ENCODE measurements at places on chromosomes 13 and 19.

GRCh38 chr19:50427997-50428425 is 4.7 kb upstream of the MYBPC2 start:
- DNase-seq = no peak

GRCh38 chr13:33316890-33317289 is 31.3 kb upstream of the STARD13 start:
- no peak for DNase-seq

- DNase-seq = peak; percentile 99
These were observed at the start of gene SMG9 for GRCh38 chr19:43754503-43755255. Gene SMG9 (minus strand): TSS chr19:43754962. CDS start chr19:43750741, 4,221 bp downstream.

DNA sequence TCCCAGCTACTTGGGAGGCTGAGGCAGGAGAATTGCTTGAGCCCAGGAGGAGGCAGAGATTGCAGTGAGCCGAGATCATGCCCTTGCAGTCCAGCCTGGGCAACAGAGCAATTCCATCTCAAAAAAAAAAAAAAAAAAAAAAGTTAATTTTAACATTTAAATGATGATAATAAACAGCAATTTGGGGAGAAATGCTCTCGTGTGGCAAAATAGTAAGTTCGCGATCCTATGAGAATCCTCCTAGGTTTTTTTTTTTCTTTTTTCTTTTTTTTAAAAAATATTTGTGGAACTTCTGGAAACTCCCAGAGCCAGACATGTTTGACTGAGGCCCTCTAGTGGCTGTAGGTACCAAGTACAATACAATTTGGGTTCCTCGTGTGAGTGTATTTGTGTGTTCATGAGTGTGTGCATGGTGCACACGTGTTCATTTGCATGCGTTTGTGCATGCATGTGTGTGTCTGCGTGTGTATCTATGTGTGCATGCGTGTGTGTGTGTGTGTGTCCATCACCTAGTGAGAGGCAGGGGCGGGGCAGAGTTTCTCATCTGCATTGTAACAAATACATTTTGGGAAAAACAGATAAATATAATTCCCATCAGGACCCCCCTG is 31.2 kb downstream of the TMPRSS9 start:
- peak; percentile 26 for DNase-seq

GRCh38 chr13:34913040-34913439 is 29.0 kb upstream of the NBEA start:
- DNase-seq = peak; percentile 52

DNA sequence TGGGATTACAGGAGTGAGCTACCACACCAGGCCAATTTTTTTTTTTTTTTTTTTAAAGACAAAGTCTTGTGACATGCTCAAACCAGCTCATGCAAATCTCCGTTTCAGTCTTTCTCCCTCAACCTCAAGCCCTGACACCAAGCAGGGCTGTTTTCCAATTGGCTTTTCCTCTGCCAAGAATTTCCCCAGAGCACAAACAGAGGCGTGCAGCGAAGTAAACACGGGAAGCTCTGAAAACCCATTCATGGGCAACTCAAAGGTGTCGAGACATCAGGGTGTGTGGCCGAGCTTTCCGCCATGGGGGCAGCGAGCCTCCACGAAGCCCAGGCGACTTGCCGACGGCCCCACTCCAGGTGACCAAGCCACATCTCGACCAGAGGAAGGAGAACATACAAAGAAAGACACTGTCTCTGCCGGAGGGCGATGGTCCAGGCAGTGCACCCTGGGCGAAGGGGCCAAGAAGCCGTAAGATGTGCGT is 70.0 kb downstream of the INSR start:
- DNase-seq = no peak

GRCh38 chr19:19133985-19134384 is 4.3 kb downstream of the TMEM161A start:
- no peak for DNase-seq

DNA sequence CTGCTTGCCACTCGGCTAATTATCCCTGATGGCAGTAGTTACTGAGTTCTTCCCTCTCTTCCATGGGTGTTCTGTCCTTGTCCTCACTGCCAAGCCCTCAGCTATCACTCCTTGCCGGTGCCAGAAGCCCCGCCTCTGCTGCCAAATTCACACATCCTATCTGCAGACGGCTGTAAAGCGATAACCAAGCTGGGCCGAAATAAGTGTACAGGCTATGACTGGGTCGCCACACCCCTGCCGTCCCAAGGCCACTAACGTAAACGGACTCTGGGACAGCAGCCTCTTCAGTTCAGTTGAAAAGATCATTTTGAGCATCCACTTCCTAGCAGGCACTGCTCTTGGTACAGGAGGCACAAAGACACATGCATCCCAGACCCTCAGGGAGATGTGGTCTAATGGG is 13.3 kb downstream of the SLC7A1 start:
- DNase-seq = no peak

DNA sequence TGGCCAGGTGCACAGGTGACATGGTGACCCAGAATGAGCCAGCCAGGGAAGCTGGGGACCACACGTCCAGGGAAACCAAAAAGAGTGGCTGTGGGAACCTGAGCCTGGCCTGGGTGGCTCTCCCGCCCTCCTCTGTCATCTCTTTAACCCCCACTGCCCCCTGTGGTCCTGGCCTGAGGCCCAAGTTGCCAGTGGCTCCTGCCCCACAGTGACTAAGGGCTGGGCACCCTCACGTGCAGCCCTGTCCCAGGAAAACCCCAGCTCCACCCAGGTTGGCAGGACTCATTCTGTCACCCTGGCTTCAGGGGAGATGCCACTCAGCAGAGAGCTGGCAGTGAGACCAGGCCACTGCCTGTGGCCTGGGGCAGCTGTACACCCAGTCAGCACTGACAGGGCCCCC is 30.6 kb upstream of the ISYNA1 start:
- DNase-seq = no peak

Measured in endothelial cell (in vitro differentiated cells).